G401 (cell line): ENCODE measurements at places on chromosomes 6 and 20. TPM values are rescaled to one million over a fixed set of nuclear protein-coding genes. Genes with fewer than 3 reads are reported as not detected.

GRCh38 chr6:89895276-89895874 is 1.1 kb downstream of the GJA10 start:
- DNase-seq: no peak

- DNase-seq: no peak
Measured at GRCh38 chr6:44105993-44106740, 21.1 kb downstream of the MRPL14 start.

GRCh38 chr6:138769102-138769676 is 4.4 kb upstream of the CCDC28A start:
- DNase-seq: no peak

- DNase-seq: no peak
Measured at GRCh38 chr20:45206725-45207124, at the start of gene SEMG1. Gene SEMG1 (plus strand): TSS chr20:45207033. CDS start chr20:45207054, 21 bp downstream.

- no peak for DNase-seq
Measured at GRCh38 chr6:14487625-14488024, 370.1 kb downstream of the CD83 start.

DNA sequence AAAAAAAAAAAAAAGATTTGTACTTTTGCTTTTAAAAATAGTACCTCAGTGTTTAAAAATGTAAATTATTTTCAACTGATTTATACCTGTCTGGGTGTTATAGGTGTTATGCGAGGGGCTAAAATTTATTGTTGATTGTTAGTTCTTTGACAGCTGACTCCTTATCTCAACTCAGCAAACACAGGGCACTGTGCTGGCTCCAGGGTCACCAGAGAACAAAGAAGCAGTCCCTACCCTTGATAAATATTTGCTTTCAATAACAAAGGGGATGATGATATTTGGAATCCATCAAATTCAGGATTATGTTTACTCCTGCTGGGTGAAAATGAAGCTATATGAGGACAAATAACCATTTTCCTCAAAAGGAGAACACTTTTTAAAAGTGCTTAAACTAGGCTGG is 34.2 kb upstream of the KAT14 start:
- DNase-seq: no peak

DNA sequence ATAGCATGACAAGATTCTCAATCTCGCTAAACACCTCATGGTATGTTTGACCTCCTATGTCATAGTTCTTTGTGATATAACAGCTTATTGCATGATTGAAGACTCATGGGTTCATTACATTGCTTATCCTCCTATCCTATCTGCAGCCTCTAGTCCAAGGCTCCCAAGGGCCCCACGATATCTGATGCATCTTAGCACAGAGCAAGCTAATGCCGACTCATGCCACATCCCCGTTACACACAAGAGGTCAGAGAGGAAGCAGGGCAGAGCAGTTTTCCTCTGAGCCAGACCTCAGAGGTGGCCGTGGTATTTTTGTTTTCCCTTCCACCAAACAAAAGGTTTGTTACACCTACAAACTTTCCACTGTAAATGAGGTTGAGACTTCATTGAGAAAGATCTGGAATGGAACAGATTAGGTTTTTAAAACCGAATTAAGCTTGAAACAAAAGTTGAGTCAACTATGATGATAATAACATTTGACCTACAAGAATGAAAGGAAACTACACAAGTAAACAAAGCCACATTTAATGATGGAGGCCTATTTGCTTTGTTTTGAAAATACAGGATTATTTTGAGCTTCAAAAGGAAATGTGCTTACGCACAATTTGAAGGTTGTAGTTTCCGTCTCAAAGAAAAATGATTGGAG is 133.9 kb upstream of the MYLIP start:
- no peak for DNase-seq

DNA sequence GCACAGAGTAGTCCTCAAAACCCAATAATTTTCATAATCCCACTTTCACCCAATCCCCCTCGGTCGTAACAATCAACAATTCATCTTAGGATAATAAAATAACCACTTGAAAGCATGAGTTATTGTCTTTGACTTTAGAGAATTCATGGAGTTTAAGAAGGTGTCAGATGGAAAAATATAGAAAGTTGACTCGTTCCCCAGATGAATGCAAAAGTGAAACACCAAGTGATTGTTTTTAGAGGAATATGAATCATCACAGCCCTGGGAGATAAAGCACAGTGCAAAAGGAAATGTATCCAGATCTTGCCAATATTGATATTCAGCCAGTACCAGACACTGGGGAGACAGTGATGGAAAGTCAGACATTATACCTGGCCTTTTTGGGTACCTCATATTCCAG is 860.5 kb downstream of the DHX35 start:
- DNase-seq: no peak

DNA sequence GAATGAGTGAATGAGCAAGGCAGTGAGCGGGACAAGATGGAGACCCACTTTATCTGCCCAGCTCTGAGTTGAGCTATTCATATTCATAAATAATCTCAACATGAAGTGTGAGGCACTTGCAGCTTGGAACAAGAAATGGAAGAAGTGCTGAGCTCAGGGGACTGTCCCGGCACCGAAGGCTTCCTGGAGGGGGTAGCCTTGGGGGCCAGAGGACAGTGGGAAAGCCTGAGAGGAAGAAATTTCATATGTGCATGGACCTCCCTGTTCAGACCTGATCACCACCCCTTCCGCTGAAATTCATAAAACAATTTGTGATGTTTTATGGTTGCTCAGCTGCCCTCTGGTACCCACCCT is 103.2 kb downstream of the TOX2 start:
- DNase-seq: no peak

GRCh38 chr20:36672991-36673390 is 27.0 kb upstream of the SLA2 start:
- no peak for DNase-seq

DNA sequence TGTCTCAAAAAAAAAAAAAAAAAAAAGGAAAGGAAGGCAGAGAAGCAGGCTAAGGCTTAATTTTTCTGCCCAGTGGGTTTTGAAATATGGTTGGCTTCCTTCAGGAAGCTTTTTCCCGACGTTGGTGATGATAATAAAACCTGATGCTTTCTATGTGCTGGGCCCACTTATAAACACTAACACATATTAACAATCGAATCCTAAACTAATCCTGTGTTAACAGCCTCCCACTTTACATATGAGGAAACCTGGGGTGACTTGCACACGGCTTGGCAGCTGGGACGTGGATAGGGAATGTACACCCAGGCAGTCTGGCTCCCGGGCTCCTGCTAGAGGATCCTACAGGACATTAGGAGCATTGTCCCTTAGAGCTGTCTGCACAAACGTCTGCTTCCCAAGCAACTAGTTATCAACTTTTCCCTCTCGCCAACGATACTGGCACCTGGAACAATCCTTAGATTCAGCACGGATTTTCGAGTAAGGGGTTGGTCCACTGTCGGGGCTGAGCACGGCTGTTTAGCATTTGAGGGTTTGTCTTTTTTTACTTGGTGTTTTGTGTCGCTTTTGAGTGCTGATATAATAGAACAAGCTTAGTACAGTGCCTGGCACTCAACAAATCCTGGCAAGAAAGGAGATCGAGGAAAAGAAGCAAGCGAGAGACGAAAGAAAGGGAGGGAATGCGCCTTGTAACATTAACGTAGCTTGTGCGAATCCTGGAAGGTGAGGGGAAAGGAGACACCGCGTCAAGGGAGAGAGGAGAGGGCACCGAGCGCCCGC is 622 bp upstream of the KIZ start:
- peak; percentile 77 for DNase-seq

The DCDC2 gene
- total RNA-seq: not detected in 2 replicates

The PBOV1 gene
- not detected in 2 replicates for total RNA-seq

The DTNBP1 gene
- total RNA-seq: 5.4 TPM in 2 replicates

The UBD gene
- 0.17 TPM in 1 of 2 replicates, not detected in the other for total RNA-seq

The UCKL1 gene
- total RNA-seq: 19.9 and 20.1 TPM in 2 replicates

The GJA10 gene
- total RNA-seq: not detected in 2 replicates
